ENCODE measurements at places on chromosomes 7 and 10. TPM values are rescaled to one million over a fixed set of nuclear protein-coding genes. Genes with fewer than 3 reads are reported as not detected.

DNA sequence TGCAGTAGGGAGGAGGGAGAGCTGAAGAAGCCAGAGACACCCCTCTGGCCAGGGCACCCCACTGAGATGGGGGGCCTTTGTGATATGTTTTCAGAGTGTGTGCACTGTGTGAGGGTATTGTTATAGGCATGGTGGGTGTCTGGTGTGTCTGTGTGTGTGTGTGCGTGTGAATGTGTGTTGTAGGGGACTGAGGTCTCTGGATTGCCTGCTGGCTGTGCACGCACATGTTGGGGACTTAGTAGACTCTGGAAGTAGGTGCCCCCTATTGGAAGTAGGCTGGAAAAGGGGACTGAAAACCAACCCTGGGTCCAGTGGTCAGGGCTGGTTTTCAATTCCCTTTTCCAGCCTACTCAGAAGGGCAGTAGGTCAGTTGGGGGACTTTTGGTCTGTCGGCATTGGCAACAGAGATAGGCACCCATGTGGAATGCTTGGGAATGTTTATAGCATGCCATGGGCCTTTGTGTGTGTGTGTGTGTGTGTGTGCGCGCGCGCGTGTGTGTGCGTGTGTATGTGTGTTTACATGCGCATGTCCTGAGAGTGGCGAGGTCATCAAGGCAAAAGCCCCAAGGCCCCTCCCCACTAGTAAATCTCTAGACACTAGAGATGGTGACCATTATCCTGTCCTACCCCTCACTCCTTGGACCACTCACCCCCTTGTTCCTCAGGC lies 78.8 kb downstream of the HIF1AN start:
- ATAC-seq, result no peak

DNA sequence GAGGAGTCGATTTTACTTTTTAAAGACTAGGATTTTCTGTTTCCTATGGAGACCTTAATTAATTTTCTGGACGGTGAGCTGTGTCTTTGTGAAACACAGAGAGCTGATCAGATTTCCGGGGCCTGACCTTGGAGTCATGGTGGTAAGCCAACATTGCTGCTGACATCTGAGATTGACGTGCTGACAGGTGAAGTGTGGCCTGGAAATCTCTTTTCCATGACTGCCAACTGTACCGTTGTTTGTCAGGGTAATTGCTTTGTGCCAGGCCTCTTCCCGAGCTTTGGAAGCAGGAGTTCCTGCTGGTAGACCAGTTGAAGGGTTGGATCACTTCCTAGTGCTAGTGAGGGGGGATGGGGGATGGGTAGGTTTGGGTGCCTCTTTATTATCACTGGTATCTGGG lies 71.2 kb downstream of the ADRA2A start:
- ATAC-seq, result no peak

DNA sequence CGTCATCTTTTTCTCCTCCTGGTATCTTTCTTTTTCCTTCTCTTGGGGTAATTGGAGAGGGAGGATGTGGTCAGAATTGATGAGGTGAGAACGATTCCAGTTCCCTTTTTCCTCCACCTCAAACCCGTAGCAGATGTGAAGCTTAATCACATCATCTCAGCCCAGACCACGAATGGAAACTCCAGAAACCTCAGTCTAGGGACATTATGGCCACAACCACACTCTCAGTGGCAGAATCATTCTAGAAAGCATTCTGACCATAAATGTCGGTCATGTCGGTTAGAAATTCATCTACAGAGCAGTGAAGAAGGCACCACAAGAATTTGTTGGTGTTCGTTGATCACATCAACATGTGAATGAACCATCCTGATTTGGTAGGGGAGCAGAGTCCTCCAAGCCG lies 78.7 kb downstream of the GATA3 start:
- ATAC-seq, result peak; percentile 58

DNA sequence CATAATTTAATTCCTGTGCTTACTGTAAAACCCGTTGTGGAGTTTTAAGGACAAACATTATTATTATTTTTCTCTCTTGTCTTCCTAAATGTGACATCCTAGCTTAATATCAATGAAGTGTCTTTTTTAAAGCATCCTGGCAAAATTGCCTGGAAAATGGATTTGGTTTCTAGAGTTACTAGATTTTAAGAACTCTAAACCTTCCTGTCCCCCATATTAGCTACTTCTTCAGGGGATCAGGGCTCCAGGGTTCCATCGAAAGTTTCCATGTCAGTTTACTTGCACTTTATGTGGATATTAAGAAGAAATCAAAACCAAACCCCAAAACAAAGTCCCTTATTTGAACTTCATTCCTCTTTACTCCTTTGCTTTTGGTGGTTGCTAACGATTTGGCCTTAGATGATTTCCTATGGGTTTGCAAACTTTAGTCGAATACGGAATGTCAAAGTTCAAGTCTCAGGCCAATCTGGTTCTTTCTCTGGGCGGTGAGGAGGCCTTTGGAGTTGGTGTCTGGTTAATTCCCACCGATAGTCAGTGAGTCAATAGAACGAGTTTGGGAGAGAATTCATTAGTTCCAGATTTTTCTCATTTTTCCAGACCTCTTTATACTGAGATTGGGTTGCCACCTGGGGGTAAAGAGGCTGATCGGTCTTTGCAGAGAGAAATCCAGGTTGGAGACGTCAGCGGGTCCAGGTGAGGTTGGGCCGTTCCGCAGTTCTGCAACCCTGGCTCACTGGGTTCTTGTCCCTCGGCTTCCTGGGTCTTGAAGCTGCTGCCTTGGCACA lies 1.1 kb downstream of the CUX1 start:
- no peak for ATAC-seq

Gene GPR146
- total RNA-seq, result 2.0 TPM

Gene ACTL6B
- not detected for total RNA-seq

Gene PAPOLB
- not detected for total RNA-seq

Gene AMPH
- total RNA-seq, result not detected

DNA sequence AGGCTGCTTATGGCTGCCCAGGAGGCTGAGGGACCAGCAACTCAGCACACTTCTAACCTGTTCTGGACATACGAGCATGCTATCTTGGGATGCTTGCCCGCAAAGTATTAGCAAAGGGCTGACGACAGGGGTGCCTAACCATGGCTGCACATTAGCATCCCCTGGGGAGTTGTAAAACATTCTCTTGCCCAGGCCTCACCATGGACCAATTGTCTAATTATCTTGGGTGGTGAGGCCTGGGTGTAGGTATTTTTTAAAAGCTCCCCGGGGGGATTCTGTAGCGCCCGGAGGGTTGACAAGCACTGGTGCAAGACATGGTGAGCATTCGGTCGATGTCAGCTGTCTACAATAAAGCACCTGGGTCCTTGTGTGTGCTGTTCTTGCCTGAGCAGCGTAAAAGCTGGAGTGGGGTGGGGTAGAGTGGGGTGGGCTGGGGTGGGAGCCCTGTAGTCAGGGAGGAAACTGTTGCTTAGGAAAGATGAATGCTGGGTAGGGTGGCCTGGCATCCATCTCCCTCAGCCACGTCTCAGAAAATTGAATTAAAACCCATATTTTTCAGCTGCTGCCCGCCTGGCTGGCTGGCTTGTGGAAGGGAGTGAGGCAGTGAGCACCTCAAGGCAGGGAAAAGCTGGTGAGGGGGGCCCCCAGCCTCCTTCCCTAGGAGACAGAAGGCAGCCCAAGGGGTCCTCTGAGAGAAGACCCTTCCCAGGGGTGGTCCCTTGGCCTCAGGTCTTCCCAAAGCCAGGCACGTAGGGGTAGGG lies 2.9 kb upstream of the ADCYAP1R1 start:
- no peak for ATAC-seq

GRCh38 chr10:82378146-82378545 lies 503.2 kb downstream of the NRG3 start:
- ATAC-seq, result no peak

DNA sequence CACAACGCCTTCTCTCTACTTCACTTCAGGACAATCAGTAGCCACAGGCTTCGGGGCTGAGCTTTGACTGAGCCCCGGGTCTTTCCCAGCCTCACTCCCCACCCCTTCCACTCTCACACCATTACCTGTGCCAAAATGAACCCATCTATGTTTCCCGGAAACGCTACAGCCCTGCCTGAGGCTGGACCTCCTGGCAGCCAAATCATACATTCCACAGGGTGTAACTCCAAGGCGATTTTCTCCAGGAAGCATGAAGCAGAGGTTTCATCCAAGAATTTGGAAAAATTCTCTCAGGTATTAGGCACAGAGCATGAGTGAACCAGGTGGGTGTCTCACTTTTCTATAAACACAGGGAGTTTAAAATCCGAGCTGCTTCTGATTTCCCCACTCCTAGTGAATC lies 286.3 kb downstream of the TNS3 start:
- ATAC-seq, result no peak

DNA sequence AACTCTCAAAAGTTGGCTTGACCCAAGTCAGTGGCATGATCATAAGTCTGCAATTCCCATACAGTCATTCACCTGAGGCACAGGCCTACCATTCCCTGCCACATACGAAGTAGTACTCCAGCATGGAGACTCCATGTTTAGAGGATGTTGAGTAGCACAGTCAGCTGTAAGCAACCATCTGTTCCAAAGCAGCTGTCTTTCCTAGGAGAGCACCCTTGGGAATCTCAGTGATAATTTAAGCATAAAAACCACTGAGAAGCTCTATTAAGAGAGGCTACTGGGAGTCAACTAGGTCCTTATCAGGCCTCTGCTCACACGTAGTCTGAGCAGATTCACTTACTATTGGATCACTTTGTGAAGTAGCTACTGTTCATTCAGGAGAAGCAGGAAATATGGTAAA lies 61.6 kb upstream of the UNC5B start:
- ATAC-seq, result no peak

- ATAC-seq, result no peak
Measured at GRCh38 chr7:68125168-68125567, 1128.5 kb downstream of the TYW1 start.

Gene IMMP2L
- 27.6 TPM for total RNA-seq

- ATAC-seq, result no peak
Measured at GRCh38 chr10:31215052-31215451, 104.0 kb upstream of the ZEB1 start.

DNA sequence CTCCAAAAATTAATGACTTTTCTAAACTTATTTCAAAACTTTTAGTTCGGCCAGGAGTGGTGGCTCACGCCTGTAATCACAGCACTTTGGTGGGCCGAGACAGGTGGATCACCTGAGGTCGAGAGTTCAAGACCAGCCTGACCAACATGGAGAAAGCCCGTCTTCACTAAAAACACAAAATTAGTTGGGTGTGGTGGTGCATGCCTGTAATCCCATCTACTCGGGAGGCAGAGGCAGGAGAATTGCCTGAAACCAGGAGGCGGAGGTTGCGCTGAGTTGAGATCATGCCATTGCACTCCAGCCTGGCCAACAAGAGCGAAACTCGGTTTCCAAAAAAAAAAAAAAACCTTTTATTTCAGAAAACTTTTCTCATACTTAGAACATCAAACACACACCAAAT lies 8.3 kb downstream of the NAMPT start:
- ATAC-seq, result no peak

DNA sequence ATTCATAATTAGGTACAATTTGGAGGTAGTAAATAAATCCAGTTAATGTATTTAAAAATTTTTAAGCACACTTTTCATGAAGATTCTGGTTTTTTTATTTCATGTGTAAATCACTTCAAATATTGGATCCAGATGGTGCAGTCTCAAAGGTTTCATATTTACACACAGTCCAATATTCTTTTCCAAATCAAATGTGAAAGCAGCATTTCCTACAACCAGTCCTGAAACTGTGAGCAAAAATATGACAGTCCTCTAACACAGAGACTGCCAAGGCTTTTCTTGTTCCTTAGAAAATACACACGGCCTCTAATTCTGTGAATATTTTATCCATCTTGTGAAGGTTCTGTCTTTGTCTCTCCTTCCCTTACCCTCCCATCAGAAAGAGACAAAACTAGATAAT lies 645.9 kb downstream of the ARL4A start:
- ATAC-seq, result no peak

DNA sequence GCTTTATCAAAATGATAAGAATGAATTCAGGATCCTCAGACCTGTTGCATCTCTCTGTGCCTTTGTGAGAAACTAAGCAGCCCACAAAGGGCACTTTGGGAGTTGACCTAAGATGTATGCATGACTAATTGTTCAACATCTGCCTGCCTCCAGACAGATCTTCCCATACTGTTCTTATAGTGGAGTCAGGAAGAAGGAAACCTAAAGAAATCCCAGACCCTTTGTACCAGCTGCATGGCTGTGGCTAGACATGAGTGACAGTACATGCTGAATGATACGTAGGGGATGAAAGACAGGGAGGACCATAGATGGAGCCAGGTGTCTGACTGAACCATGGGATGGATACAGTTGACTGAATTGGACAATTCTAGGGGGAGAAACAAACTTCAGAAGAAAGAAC lies 148.7 kb upstream of the PCGF5 start:
- ATAC-seq, result no peak

- ATAC-seq, result no peak
Measured at GRCh38 chr7:139597028-139597427, 73.5 kb downstream of the CLEC2L start.

DNA sequence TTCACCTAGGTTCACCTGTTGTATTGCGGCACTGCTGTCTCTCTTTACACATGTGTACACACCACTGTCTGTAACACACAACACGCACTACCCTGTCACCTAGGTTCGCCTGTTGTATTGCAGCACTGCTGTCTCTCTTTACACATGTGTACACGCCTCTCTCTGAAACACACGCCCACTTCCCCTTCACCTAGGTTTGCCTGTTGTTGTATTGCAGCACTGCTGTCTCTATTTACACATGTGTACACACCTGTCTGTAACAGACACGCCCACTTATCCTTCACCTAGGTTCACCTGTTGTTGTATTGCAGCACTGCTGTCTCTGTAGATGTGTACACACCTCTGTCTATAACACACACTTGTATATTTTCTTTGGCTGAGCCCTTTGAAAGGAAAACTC lies 51.5 kb downstream of the WDR37 start:
- no peak for ATAC-seq

DNA sequence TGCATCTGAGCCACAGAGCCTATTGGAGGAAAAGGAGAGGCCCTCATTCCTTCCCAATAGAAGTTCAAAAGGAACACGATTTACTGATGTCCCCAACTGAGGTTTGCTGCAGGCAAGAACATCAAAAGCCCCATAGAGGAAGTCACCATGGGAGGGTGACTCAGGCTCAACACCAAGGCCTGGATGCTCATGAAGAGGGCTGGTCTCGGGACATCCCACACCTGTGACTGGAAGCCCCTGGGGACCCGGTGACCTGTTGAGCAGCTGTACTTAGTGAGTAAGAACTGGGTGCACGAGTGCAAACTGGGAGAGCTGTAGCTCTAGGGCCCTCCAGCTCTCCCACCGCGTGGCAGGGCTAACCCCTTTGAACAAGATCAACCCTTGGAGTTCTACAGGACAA lies 38.0 kb downstream of the CYTH3 start:
- ATAC-seq, result peak; percentile 91

DNA sequence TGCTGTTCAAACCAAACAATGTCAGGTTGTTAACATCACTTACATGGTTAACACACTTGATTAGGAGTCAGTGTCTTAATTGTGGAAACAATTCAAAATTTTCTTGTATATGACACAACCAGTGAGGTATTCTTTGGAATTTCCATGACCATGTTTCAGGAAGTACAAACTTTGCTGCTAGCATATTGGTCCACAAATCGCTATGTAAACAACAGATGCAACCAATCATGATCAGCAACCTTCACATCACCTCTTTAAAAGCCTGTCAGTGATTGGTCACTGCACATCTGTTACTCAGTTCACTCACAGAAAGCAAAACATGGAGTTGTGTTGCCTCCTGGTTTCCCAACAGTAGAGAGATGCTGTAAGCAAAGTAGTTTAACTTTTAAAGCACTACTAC lies 108.9 kb upstream of the FAM3C start:
- ATAC-seq, result no peak

GRCh38 chr7:85776691-85777345 lies 590.0 kb upstream of the SEMA3D start:
- no peak for ATAC-seq

Gene ZYX
- 146 TPM for total RNA-seq

- ATAC-seq, result no peak
Measured at GRCh38 chr10:95400787-95401186, 110.0 kb upstream of the PDLIM1 start.

- ATAC-seq, result peak; percentile 53
Measured at GRCh38 chr10:69716711-69717560, 84.8 kb upstream of the COL13A1 start.

Data from activated T-helper 17 cell treated with anti-CD3 and anti-CD28 coated beads, Interleukin-2, amount 50 U/mL, for 72 hours (primary cell).